ENCODE measurements at places on chromosomes 2 and 18.

- no peak for DNase-seq
Observed at GRCh38 chr2:236735825-236736238, 166.2 kb downstream of the ACKR3 start.

- no peak for DNase-seq
Observed at GRCh38 chr2:24345937-24346336, 14.4 kb downstream of the ITSN2 start.

GRCh38 chr18:65287652-65288051, 463.2 kb upstream of the CDH7 start:
- no peak for DNase-seq

DNA sequence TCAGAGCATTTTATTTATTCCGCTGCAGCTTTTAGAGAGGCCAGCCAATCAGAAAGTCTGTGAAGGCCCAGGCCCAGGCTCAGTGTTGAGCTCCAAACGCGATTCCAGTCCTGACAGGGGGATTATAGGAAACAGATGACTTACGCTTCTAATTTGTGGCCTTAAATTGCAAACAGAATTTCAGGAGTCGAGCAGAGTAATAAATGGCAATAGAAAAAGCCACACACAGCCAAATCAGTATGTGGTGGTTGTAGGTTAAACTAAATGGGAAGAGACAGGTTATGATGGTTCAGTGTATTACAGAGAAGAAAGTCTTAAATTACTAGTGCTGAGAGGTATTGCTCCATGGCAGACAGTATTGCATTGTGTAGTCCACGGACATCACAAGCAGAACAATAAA, 131.0 kb upstream of the ZEB2 start:
- DNase-seq = peak; percentile 20

DNA sequence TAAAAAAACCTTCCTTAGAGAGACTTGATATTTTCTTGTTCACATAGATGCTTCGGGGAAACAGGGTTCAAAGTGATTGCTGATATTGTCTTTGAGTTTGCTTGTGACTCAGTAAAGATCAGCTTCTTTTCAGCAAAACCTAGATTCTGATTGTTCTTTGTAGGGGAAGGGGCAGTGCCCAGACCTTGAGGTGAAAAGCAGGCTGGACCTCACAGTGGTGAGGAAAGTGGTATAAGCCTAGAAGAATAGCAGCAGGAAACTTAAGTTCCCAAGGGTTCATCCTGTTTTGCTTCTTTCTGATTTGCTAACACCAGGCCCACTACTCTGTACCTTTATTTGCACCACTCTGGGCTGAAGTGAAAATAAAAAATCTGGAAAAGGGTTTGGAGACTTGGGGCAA, 20.9 kb downstream of the UBXN4 start:
- DNase-seq = no peak

- DNase-seq = peak; percentile 94
Observed at GRCh38 chr2:197908990-197909776, 104.8 kb downstream of the PLCL1 start.

Measured in fibroblast of mammary gland (primary cell).